ENCODE measurements at places on chromosomes 2 and 18.
A peak's percentile ranks its signal among the peaks of the same experiment; 100 is the strongest.

DNA sequence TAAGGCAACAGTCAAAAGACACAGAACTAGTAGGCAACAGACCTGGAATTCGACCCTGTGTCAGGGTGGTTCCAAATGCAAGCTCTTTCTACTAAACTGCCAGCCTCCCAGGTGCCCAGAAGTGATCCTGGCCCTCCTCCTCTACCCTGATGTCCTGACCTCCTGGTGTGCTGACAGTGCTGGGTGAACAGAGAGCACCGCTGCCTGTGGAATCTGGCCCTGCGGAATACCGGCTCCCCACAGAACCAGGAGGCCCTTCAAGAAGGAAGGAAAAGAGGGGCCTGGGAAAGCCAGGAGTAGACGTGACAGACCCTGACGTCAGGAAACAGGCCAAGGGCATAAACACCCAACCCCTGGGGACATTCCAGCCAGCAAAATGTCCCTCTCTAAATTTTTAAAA is 120.3 kb downstream of the NOL10 start:
- no peak for DNase-seq

GRCh38 chr2:191174442-191174841 is 23.6 kb upstream of the STAT4 start:
- no peak for DNase-seq

DNA sequence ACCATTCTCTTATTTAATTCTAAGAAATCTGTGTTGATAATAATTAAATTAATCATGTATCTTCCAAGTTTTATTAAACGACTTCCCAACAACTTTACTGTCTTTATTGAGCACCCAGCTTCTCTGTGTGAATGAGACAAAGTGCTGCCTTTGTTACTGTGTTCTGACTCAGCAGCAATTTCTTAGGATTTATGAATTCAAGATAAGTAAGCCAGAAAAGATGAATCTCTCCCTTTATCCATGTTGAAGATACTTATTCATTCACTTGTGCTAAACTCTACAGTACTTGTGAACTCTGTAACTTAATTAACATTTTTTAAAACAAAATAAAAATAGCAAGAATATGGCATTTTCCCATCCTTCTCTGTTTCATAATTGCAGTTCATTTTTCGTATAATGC is 1403.3 kb upstream of the DDX18 start:
- no peak for DNase-seq

DNA sequence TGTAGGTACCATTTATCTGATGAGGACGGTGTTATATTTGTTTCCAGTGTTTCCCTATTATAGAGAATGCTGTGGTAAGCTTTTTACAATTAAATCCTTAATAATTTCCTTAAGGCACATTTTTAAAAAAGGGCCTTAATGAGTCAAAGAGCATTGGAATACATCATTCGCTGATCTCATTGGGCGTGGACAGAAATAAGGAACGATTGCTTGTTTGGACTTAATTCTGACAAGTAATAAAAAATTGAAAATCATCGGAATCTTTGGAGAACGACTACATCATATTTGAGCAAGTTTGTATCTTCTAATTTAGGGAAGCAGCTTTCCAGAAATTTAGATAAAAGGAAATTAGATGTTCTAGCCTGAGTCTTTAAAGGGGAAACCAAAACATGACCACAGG is 11.3 kb downstream of the AGPS start:
- no peak for DNase-seq

GRCh38 chr2:197986977-197987376 is 182.6 kb downstream of the PLCL1 start:
- DNase-seq, result no peak

DNA sequence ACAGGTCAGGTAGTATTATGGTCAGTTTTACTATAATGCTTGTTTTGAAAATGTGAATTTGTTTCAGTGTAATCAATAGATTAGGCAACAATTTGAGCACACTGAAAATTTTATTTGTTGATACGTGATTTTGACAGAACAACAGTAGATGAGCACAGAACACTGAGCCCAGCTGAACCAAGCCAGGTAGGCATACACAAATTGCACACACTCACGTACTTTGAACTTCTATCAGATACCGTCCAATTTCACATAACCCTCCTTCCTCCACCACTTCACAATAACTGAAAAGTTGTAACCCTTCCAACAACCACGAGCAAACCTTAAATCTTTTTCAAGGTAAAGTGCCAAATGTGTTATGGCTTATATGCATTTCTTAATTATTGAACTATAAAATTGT is 229.5 kb upstream of the TMEFF2 start:
- DNase-seq, result no peak

DNA sequence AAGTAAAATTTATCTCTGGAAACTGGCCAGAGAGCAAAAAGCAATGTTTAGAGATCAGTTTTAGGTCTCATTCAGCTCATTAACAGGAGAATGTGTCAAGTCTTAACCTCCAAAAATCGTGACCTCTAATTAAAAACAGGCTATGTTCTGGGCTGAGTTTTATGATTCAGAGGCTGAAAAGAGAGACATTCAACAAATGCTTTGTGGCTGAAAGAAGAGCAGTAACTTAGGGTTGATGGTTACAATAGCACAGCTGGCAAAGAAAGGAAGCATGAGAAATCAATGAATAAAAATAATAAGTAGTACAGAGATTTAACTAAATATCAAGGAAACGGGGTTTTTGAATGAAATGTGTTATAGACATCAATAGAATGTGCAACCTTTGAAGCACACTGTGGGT is 13.1 kb downstream of the TGIF1 start:
- DNase-seq, result no peak

- DNase-seq, result no peak
Observed at GRCh38 chr18:80228051-80228848, 19.1 kb downstream of the PARD6G start.

DNA sequence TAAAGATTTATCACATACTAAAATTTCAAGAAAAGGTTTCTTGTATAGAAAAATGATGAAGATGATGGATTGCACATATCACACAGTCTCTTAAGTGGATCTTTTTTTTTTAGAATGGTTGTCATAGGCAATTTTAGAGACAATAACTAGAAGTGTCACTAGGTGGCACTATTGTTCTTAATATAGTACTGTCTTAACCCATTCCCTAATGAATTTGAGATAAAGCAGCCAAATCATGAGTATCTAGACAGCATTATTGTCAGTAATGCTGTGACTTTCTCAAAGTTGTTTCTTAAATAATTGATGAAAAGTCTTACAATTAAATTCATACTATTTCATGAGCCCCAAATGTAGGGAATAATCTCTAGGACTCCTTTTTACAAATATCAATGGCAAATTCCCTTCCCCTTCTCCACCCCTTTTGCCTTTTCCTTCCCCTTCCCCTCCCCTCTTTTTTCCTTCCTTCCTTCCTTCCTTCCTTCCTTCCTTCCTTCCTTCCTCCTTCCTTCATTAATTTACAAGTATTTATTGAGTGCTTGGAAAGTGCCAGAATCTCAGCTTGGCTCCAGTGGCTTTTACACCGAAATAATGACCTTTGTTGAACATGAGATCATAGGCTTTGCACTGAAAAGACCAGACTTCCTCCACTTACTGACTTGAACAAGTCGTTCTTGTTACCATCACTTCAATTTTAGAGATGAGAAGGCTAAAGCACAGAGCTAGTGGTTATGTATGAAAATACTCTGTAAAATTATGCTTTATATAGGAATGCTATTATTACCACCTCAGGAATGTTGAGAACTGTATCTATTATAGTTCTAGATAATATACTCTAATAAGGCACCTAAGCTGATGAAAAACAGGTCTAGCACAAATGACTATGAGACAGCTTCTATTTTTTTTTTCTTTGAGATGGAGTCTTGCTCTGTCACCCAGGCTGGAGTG is 19.8 kb downstream of the MYL12B start:
- peak; percentile 83 for DNase-seq

DNA sequence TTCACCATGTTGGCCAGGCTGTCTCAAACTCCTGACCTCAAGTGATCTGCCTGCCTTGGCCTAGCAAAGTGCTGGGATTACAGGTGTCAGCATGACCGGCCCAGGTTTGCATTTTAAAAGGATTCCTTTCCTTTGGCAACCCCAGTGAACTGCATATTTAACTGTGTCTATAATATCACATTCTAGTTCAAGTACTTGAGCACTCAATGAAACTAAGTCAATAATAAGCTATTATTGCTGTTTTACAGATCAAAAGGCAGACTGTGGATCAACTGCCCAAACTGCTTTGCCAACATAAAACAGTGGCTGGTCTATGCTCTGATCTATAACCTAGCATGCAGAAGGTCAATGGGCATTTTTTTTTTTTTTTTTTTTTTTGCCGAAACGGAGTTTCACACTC is 144.5 kb downstream of the USP34 start:
- no peak for DNase-seq

- DNase-seq, result no peak
Observed at GRCh38 chr2:39568561-39569006, 97.1 kb upstream of the TMEM178A start.

GRCh38 chr2:144513388-144514101 is 6.4 kb downstream of the ZEB2 start:
- DNase-seq, result no peak

DNA sequence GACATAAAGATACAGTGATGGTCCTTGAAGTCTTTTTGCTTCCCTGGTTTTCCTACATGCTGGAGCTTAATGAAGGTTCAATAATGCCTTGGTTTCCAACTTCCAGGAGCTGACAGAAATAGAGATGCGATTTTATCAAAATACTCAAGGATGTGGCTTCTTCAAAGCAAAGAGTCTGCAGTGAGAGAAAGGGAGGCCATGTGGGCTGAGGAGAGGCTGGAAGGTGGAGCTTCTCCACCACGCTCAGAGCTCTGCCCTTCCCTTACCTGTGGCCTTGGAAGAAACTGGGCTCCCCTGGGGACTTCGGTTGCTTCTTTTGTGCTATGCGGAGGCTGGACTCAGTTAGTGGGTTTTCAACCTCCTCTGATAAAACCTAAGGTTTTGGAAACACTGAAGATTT is 175.0 kb upstream of the APCDD1 start:
- DNase-seq, result no peak

DNA sequence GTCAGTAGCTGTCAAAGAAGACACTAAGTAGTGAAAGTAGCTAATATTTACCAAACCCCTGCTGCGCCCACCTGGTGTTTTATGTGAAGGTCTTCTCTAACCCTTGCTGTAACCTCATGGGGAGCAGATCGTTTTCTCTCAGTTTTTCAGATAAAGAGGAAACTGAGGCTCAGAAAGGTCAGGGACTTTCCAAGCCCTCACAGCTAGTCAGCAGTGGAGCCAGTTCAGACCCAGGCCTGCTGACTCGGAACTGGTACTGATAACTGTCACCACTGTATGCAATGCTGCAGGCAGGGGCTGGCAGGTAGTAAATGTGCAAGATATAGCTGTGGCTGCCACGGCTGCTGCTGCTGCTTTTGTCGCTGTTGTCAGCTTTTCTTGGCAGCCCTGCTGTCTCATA is 69.1 kb downstream of the LRRFIP1 start:
- DNase-seq, result no peak

GRCh38 chr2:86372641-86373502 is 35.4 kb upstream of the REEP1 start:
- DNase-seq, result peak; percentile 46

DNA sequence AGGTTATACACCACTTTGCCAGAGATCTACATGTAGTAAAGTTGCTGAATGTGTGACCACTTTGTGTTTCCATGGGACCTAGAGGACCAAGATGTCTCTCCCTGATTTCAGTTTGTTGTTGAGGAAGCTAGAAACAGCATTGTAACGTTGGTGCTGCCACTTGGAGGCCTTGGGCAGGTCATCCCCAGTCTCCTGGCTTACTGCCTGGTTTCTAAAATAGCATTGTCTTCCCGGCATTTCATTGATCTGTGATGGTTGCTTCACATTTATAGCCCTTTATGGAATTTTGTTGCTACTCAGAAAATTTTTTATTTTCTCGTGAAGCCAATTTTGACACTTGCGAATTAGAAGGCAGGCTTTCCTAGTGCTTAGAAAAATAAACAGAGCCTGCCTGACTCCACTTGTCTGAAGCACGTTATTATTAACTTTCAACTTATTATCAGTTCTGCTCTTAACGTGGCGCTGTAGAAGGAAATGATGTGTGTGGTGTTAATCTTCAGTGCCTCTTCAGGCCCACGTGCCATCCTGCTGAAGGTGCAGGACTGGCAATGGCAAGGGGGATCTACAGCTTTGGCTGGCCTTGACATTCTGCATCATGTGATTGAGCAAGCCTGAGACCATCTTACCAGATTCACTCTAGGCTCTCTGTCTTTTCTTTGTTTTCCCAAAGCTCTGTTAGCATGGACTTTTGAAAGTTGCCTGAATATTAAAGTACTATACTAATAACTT is 59.9 kb downstream of the INPP4A start:
- DNase-seq, result no peak

DNA sequence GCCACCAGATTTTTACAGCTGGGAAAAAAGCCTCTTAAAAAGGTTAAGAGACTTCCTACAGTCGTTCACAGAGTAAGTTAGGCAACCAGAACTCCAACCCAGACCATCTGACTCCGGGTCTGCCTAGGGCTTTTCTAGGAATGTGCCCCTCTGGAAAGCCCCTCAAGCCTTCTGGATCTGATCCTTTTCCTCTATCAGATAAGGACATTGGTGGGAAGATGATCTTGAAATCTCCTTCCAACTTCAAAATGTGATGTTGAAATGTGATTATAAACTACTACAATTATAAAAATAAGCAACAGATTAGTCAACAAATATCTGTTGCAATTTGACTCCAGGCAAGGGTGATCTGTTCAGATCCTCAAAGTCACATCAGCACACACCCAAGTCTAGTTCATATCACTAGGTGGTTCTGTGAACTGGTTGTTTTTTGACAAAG is 270.4 kb downstream of the ARHGAP15 start:
- DNase-seq, result no peak

DNA sequence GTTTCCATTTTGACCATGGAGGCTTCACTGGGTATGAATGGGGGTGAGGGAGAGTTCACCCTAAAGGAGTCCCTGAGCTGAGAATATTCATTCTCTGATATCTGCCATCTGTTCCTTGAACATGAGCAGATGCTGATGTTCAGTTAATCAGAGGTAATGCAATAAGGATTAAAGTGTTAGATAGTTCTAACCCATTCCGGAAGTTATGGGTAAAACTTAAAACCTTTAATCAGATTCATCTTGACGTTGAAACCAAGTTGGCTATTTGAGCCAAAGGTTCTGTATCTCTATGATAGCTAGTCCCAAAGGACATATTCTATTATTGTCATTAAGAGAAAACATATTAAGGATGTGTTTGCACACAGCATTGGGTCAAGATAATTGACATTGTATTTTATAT is 268.9 kb downstream of the PLCL1 start:
- no peak for DNase-seq

Measured in NCI-H1694 treated with DMSO at 0.1 percent for 48 hours (cell line).